ENCODE measurements at places on chromosomes 16 and 17. TPM values are rescaled to one million over a fixed set of nuclear protein-coding genes. Genes with fewer than 3 reads are reported as not detected.
A peak's percentile ranks its signal among the peaks of the same experiment; 100 is the strongest.

GRCh38 chr17:60993497-60993896, 315.8 kb downstream of the BCAS3 start:
- ATAC-seq = no peak

DNA sequence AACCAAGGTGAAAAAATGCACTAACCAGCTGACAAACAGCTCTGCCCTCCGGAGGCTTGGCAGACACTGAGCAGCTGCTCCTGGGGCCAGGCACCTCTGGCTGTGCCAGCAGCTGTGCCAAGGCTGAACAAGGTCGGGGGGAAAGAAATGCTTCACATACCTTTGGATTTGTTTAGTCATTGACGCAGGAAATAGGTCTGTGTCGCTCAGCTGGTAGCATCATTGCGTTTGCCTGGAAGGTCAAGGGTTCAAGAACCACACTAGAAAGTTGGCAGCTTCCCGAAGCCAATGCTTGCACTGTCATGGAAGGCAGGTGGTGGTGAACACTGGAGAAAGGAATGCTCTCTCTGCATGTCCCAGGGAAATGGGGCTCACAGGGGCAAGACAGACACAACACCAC, 63.5 kb downstream of the PCTP start:
- ATAC-seq = no peak

DNA sequence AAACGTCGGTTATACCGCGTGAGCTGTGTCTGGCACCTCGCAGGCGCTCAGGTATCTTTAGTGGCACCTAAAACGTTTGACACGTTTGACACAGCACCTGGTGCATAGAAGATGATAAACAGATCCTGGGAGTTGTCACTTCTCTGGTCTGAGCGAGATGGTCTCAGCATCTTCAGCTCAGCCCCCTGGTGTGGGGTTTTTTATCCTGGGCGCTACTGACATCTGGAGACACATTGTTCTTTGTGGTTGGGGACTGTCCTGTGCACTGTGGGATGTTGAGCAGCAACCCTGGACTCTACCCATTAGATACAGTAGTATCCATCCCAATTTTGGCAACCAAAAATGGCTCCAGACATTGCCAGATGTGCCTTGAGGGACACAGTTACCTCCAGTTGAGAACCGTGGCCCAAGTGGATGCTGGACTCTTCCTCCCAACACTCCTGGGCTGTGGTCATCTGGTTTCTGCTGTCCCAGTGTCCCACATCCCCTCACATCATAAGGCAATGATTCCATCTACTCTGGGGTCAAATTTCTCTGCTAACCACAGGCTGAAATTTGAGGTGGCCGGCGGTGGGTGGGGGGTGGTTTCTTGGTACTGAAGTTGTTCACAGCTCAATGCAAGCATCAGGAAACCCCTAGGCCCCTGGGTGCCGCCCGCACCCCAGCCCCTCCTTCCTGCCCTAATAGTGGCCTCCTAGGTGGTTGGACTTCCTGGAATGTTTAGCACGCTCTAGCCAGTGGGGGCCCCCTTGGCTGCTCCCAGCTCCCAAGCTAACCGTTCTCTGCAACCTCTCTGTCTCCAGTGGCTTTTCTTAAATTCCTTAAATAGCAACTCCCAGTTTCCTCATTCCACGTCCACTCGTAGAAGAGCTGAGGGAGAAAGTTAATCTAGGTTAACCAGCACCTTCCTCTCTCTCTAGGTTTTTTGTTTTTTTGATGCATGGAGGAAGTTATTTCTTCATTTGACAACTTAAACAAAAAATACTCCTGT, 124.8 kb downstream of the ABCC1 start:
- peak; percentile 20 for ATAC-seq

The KRTAP4-7 gene
- not detected for total RNA-seq

DNA sequence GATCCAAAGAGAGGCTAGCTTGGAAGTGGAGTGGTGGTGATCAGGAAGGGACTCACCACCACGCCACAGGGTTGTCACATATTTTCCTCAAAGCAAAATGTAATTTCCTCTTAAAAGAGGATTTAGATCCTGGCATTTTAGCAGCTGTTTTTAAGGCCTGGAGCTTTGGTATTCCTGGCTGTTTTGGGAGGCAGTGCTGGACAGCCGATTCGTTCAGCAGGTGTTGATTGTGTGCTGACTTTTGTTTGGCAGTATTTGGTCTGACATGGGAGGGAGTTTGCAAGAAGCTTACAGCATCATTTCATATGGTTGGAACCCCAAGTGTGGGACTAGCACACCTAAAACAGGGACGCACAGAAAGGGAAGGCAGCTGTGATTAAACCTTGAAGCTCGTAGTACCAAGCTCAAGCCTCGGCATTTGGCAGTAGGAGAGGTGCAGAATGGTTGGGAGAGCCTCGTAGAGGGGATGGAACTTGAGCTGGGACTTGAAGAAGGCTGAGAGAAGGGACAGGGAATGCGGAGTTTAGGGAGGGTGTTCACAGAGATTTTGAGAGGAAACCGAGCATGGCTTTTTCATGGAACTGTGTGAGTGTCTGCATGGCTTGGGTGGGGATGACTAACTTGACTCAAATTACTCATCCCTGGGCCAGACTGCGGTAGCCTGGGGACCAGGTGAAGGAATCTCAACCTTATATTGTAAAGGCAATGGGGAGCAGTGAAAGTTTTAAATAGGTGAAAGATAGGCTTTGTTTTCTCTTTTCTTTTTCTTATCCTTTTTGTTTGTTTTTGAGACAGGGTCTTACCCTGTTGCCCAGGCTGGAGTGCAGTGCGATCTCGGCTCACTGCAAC, 52.3 kb downstream of the RPTOR start:
- no peak for ATAC-seq

GRCh38 chr17:73302189-73302588, 9.6 kb downstream of the CDC42EP4 start:
- no peak for ATAC-seq

The ALDH3A1 gene
- total RNA-seq = not detected

The C17orf58 gene
- 22.7 TPM for total RNA-seq

- ATAC-seq = no peak
Measured at GRCh38 chr16:66612422-66612821, 7.9 kb downstream of the CMTM3 start.

DNA sequence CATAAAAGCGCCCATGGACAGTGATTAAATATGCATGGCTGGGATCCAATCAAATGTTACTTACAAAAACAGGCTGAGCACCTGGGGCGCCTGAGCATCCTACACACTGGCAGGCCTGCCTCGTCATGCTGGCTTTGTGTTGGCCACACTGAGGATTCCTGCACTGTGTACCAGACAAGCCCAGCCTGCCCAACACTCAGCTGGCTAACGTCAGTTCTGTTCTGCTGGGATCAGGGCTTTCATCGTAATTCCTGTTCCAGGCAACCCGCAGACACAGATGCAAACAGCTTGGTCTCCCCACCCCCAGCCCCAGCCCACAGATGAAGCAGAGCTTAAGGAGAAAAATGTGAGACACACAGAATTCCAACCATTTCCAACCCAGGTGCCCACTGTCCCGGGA, 30.7 kb downstream of the PIMREG start:
- no peak for ATAC-seq

The CPPED1 gene
- total RNA-seq = 4.4 TPM

DNA sequence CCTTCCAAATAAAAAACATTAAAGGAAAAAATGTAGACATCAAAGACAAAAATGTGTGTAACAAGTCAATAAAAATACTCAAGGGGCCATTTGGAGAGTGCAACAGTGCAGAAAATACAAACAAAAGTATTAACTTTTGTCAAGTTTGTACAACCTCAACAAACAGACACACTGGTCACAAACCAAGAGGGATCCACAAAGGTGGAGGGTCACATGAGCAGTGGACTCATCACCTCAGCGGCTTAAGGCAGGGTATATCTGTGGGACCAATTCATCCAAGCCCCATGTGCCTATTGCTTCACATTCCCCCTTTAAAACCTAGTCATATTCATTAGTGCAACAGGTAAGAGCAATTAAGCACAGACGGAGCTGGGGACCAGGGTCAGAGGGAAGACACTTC, 45.2 kb downstream of the DCUN1D3 start:
- ATAC-seq = no peak

GRCh38 chr17:81470944-81471817, 41.4 kb downstream of the ACTG1 start:
- ATAC-seq = peak; percentile 25

The NR1D1 gene
- 1.0 TPM for total RNA-seq

- no peak for ATAC-seq
Measured at GRCh38 chr16:73052576-73052975, 4.6 kb upstream of the ZFHX3 start.

GRCh38 chr17:21358682-21359482, 17.3 kb upstream of the KCNJ12 start:
- ATAC-seq = peak; percentile 30

GRCh38 chr16:66844342-66845079, at the start of gene CA7:
TSS of gene CA7 (plus strand) at chr16:66844414. CDS start at chr16:66844488, 74 bp downstream.
- ATAC-seq = peak; percentile 40

DNA sequence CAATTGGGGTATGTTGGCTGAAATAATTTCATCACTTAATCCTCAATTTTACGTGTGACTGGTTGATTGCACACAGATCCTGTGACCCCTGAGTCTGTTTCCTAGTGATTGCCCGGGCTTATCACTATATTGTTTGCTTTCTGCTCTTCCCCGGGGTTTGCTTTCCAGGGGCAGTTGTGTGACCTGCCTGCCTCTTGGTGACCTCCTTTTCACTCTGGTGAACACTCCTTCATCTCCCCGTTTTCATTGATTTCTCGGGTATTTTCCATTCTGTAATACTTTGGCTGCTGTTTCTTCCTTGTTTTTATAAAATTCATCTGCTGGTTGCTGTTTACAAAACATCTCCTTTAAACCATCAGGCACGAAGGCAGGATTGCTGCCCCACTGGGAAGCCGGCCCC, 36.0 kb downstream of the NTN1 start:
- ATAC-seq = no peak

DNA sequence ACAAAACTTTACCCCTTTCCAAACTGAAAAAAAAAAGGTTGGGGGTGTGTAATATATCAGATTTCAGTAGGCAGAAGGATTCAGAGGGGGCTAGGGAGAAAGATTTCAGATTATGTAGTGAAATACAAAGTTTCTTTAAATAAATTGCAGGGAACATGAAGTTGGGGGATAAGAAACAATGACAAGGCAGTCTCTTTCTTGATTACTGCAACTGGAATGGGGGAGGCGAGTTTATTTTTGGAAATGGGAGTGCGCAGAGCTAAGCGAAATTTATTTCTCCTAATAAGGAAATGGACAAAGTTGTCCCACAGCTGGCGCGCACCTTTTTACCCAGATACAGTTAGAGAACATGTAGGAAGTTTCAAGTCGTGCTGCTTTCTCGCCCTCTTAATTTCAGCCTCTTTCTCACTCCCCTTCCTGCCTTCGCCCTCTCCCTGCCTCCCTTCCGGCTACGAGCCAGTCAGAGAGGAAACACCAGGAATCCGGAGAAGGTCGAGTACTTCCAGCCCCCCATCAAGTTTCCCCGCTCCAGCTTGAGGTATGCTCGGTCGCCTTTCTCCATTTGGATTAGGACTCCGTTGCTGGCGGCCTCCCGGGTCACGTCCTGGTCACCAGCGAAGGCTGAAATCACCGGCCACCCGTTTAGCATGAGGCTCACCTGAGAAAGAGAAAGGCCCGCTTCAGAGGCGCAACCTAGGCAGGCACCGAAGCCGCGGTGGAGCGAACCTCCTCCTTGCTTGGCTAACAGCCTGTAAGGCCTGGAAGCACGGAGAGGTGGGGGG, 2.5 kb downstream of the CBLN1 start:
- no peak for ATAC-seq

- ATAC-seq = no peak
Measured at GRCh38 chr16:70711211-70712031, 25.6 kb upstream of the MTSS2 start.

- no peak for ATAC-seq
Measured at GRCh38 chr17:81121841-81122733, 43.2 kb upstream of the PVALEF start.

The RNF112 gene
- not detected for total RNA-seq

The ABI3 gene
- not detected for total RNA-seq

DNA sequence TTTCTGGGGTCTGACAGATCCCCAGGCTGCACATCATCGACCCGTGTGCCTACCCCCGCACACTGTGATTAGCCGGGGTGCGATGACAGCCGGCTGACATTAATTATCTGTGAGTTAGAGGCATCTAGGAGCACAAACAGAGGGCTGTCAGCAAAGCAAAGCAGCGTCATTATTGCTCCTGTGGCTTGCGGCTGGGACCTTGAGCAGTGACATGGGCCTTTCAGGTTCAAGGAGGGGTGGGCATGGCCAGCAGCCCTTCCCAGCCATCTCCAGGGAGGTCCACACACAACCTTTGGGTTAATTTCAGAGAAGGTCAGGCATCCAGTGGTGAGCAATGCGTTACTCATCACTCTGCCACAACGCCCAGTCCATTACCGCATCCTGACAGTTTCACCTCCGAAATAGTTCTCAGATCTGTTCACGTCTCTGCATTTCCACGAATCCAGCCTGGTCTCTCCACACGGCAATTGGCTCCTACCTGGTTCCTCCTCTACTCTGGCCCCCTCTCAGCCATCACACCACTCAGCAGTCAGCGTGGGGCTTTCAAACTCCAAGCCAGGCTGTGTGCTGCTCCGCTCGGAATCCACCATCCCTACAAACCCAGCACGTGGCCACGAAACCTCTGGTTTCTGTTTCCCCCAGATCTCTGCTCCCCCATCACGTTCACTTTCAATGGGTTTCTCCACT, 249.7 kb upstream of the C16orf82 start:
- ATAC-seq = peak; percentile 48

The RASL10B gene
- 10.4 TPM for total RNA-seq

- ATAC-seq = peak; percentile 47
Measured at GRCh38 chr16:67164599-67165061, at the start of gene HSF4. TSS of gene HSF4 (plus strand) at chr16:67164745. CDS start at chr16:67164812, 67 bp downstream.

DNA sequence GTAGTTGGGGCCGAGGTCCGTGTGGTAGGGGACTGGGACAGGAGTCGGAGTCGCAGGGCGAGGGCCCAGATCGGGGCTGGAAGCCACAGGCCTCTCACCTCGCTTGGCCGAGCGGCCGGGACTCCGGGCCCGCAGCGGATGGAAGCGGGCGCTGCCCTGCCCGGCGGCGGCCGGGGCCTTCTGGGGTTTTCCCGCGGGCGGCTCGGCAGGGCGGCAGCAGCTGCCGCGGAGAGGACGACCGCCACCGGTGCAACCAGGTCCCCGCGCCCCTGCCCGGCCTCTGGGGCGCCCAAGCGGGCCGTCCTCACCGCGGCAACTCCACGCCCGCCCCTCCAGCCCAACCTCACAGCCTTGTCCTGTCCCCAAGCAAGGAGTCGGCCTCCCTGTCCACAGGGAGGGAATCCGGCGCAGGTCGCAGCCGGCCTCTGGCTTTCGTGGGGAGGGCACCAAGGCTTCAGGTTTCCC, 15.6 kb upstream of the UTP6 start:
- no peak for ATAC-seq

DNA sequence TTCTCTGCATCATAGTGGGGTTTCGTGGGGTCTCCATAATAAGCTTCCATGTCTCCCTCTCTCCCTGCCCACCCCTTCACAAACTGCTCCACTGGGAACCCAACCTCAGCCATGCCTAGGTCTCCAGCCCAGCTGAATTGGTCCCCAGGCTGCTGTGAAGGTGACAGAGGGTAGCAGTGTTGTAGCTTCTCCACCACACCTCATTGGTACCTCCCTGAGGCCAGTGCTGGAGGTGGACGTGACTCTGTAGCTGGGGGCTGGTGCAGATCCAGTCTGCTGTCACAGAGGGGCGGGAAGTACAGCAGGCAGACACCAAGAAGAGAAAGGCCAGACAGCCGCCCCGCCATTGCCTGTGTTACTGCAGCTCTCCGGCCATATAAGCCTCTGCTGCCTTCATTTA, 82.1 kb downstream of the OR1D5 start:
- no peak for ATAC-seq

The HOXB1 gene
- total RNA-seq = 9.0 TPM

The RCVRN gene
- total RNA-seq = 0.38 TPM

Measured in motor neuron (in vitro differentiated cells).